Activated naive CD4-positive, alpha-beta T cell treated with Interleukin-2 at 50 U/mL for 16 hours (primary cell): ENCODE measurements at places on chromosomes 12 and 14.
A peak's percentile ranks its signal among the peaks of the same experiment; 100 is the strongest.

- DNase-seq, result no peak
Observed at GRCh38 chr14:92668276-92668973, 80.0 kb downstream of the LGMN start.

DNA sequence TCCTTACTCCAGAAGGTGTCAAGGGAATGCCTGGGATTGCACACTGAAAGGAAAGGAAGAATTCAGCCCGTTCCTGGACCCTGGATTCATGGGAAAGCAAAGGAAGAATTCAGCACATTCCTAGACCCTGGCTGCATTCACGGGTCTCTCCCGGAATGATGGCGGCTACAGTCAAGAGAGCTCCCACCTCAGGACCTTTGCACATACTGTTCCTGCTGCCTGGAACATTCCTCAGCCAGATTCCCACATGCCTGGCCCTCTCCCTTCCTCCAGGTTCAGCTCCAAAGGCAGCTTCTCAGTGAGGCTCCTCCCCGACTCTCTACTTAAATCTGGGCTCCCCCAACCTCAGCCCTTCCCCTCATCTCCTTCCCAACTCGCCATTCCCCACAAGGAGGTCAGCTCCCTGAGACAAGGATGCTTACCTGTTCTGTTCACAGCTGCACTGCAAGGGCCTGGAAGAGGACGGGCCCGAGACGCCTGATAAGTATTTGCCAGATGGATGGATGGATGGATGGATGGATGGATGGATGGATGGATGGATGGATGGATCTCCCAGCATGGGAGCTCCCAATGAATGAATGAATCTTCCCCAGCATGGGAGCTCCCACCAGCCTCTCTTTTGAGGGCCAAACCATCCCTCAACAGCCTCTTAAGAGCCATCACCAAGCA is 77.4 kb downstream of the NCOR2 start:
- no peak for DNase-seq

DNA sequence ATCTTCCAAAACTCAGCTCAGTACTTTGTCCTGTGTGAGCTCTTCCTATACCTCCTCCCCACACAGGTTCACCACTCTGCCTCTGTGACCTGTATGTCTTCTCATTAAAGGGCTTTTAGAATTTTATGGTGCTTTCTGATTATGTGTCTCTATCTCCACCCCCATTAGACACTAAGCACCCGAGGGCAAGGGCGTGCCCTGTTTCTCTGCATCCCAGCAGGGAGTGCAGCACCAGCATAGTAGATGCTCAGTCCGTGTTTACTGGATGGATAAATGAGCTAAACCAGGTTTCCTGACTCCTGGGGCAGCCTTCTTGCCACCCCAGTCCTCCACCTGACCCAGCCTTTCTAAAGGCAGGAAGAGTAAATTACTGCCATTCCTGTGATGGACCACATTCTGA is 333.8 kb downstream of the CACNA1C start:
- DNase-seq, result no peak

- DNase-seq, result no peak
Observed at GRCh38 chr14:105205673-105206208, 24.6 kb upstream of the NUDT14 start.

GRCh38 chr12:110058875-110059615 is 10.7 kb upstream of the C12orf76 start:
- DNase-seq, result no peak

- no peak for DNase-seq
Observed at GRCh38 chr12:69042970-69043369, 110.0 kb upstream of the CPM start.

DNA sequence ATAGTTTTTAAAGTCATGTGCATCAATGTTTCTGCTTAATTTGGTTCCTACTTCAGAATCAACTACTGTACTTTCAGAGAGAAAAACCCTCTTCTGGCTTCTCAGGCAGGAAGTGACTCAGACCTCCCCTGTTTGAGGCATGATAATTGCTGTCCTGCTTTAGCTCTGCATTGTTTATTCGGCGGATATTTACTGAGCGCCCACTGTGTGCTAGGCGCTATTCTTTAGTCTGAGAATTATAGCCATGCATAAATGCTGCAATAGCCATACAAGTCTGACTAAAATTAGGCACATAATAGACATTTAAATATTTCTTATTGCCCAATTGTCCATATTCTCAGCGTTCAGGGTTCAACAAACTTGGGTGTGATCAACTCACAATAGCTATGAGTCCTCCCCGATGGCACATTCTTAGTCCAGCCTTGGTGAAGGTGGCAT is 6.1 kb upstream of the AMIGO2 start:
- peak; percentile 42 for DNase-seq

- no peak for DNase-seq
Observed at GRCh38 chr14:27623782-27624181, 1025.9 kb upstream of the NOVA1 start.
